ENCODE measurements at places on chromosomes 1 and 21.

GRCh38 chr1:159054427-159054826 lies 22.1 kb downstream of the AIM2 start:
- DNase-seq = no peak

DNA sequence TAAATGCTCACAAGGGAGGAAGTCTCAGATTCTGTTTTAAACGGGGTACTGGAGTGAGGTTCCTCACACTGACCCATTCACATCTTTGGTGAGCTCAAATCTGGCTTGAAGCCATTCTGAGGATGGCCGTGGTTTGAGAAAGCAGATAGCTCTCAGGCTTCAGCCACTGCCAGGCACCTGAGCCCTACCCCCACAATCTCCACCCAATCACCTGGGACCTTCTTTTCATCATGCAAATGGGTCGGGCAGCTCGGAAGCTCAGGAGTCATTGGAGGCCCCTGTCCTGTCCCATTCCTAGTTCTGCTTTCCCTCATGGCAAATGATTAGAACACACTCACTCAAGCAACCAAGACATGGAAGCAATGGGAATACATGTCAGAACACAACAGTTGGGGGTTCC lies 141.4 kb upstream of the ETS2 start:
- no peak for DNase-seq

GRCh38 chr1:167429612-167430011 lies 88.7 kb downstream of the CD247 start:
- DNase-seq = no peak

- DNase-seq = no peak
Observed at GRCh38 chr1:234538062-234538731, 59.2 kb upstream of the TARBP1 start.

DNA sequence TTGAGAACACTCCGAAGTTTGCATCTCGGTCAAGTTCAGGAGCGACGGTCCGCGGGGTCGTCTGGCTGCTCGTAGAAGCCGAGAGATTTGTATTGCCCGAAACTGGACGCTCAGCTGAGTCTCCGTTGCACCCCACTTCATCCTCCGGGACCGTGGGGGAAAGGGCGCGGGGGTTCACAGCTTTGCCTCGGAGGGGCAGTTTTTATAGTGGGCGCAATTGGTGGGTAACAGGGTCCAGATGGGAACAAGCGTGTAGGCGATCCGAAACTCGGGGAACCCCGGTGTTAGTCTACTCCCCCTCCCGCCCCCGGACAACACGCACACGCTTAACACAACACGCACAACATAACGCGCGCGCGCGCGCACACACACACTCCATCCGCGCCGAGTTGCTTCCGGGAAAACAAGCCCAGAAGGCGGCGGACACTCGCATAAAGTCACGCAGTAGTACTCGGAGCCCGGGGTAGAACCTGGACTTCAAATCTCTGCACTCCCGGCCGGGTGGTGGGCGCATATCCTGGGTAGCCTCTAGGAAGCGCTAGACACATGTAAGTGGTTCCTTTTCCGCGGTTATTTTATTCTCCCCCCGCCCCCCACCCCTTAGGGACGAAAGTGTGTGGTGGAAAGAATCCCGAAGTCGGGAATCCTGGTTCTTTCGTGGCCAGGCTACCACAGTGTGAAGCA lies 1.1 kb upstream of the JUN start:
- peak; percentile 56 for DNase-seq

DNA sequence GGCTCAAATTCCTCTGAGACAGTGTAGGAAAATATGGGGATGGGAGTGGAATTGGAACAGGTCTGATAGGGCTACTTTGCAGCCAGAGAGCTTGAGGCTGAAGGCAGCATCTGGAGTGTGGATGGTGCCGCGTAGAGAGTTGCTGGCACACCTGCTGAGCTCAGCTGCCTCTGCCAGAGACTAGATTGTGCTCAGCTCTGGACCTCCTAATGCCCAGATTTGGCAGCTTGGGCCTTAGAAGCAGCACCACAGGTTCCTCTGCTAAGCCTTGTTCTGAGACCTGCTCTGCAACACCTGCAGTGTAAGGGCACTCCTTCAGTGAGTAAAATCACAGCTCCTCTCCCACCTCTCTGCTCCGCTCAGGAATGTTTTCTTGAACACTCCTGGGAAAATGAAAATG lies 23.3 kb downstream of the ACOT11 start:
- no peak for DNase-seq

Data from activated CD4-positive, alpha-beta T cell treated with anti-CD3 and anti-CD28 coated beads for 24 hours (primary cell).